ENCODE measurements at places on chromosomes 11 and 22. TPM values are rescaled to one million over a fixed set of nuclear protein-coding genes. Genes with fewer than 3 reads are reported as not detected.

- DNase-seq, result no peak
Measured at GRCh38 chr11:113487622-113488021, 12.4 kb upstream of the DRD2 start.

Gene DKK3
- 151 TPM for total RNA-seq

DNA sequence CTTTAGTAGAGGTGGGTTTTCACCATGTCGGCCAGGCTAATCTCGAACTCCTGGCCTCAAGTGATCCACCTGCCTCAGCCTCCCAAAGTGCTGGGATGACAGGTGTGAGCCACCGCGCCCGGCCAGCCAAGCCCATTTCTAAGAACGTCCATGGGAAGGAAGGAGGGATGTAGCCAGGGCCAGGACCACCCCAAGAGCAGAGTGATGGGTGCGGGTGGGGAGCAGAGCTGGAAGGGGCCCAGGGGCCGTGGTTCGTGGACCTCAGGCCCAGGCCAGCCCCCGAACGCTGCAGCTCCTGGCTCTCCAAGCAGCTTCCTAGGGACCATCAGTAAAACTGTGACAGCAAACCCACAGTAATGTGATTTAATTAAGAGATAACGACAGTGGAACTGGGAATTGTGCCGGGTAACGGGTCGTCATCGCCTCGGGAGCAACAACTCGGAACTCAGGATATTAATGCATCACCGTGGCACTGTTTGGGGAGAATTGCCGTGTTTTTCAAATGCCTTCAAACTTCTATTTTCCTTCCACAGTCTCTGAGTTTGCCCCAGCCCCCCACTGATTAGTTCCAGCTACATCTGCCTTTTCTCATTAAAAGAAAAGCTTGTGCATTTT lies 74.3 kb downstream of the BRD1 start:
- DNase-seq, result no peak

Gene SLC25A22
- 20.8 TPM for total RNA-seq

DNA sequence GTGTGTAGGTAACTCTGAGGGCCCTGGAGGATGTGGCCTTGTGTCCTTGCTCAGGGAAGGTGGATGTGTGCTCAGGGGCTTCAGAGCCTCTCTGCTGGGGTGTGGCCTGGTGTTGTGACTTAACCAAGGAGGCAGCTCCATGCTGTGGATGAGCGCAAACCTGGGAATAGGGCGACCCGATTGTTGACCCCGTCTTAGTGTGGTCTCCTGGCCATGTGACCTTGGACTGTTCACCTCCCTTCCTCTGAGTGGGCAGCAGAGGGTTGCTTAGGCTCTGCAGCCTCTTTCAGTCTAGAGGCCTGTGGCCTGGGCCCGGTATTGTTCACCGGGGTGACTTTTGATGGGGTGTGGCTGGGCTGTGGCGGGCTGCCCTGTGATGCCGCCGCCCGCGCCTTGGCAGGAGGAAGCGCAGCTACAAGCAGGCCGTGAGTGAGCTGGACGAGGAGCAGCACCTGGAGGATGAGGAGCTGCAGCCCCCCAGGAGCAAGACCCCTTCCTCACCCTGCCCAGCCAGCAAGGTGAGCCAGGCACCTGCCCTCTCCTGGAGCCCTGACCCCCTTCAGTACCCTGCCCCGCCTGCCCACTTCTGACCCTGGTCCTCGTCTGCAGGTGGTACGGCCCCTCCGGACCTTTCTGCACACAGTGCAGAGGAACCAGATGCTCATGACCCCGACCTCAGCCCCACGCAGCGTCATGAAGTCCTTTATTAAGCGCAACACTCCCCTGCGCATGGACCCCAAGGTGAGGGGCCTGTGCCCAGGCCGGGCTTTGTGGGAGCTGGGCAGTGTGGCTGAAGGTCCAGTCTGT lies 16.7 kb downstream of the INCENP start:
- no peak for DNase-seq

GRCh38 chr11:102192349-102193066 lies 82.3 kb downstream of the YAP1 start:
- DNase-seq, result no peak

DNA sequence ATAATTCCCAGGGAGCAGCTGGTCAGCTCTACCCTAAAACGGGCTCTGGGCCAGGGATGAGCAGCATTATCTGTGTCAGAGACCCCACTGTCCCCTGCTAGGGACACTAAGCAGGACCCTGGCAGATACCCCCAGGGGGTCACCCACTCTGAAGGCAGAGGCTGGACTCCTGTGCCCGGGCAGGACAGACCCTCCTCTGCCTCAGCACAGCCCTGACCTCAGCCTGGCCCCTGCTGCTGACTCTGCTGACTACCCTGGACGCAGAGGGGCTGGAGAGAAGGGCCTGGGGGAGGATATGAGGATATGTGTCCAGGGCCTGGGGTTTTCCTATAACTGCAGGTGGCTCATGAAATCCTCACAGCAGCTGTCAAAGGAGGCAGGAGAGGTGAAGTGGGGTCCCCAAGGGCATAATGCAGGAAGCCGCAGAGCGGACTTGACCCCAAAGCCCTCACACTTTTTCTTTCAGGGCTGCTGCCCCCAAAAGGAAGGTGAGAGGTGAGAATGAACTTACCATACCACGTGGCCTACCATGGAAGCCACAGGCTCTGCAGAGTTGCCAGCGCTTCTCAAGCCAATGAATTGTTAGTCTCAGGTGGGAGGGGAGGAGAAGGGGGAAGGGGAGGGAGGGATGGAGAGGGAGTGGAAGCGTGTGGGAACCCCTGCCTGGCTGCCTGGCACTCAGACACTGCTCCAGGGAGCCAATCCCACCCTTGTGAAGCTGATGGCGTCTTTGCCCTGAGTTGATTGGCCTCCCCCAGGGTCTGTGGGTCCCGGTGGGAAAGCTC lies 76.7 kb upstream of the WNT11 start:
- DNase-seq, result no peak

DNA sequence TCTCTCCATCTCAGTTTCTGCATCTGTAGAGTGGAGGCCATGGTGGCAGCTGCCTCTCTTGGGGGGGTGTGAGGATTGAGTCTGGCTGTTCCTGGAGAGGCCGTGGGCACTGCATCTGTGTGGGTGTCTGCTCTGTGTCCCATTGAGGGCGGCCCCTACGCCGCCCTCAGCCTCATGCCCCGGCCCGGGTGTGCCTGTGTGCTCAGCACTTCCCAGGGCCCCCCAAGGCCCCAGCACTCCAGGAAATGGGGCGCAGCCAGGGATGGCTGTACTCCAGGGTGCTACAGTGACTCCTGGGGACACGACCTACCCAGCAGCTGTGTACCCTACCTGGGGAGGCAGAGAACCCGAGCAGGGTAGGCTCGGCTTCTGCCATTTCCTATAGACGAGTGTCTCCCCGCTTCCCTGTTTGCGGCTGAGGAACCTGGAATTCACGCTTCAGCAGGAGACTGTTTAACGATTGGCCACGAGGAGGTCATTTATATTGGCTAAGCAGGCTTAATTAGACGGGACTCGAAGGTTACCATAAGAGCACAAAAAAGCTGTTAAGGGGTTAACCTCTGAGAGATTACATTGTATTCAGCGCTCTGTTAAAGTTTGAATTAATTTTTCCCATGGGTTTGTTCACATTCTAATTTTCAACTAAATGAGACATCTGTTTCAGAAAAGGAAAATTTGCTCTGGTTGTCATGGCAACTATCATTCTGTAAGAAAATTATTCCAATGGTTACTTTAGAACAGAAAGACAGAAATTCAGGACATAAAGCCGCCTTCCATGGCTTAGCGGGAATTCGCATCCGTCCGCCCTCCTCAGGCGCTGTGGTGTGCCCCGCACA lies 76.4 kb downstream of the MPPED1 start:
- DNase-seq, result no peak

DNA sequence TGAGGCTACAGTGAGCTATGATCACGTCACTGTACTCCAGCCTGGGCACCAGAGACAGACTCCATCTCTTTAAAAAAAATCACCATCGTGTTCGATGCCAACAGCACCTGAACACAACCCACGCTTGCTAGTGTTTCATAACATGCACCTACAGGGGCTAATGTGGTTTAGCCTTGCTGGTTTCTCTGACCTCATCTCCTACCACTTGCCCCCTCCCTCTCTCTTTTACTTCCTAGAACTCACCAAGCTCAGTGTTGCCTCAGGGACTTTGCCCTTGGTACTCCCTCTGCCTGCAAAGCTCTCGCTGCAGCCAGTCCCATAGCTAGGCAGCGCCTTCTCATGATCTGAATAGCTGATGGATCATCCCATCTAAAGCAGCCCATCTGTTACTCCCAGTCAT lies 99.8 kb downstream of the FBXO7 start:
- DNase-seq, result no peak

All from uterus (tissue), 4 donors.